Left cardiac atrium (tissue), 4 donors: ENCODE measurements at places on chromosomes 11 and 22. TPM values are rescaled to one million over a fixed set of nuclear protein-coding genes. Genes with fewer than 3 reads are reported as not detected.

DNA sequence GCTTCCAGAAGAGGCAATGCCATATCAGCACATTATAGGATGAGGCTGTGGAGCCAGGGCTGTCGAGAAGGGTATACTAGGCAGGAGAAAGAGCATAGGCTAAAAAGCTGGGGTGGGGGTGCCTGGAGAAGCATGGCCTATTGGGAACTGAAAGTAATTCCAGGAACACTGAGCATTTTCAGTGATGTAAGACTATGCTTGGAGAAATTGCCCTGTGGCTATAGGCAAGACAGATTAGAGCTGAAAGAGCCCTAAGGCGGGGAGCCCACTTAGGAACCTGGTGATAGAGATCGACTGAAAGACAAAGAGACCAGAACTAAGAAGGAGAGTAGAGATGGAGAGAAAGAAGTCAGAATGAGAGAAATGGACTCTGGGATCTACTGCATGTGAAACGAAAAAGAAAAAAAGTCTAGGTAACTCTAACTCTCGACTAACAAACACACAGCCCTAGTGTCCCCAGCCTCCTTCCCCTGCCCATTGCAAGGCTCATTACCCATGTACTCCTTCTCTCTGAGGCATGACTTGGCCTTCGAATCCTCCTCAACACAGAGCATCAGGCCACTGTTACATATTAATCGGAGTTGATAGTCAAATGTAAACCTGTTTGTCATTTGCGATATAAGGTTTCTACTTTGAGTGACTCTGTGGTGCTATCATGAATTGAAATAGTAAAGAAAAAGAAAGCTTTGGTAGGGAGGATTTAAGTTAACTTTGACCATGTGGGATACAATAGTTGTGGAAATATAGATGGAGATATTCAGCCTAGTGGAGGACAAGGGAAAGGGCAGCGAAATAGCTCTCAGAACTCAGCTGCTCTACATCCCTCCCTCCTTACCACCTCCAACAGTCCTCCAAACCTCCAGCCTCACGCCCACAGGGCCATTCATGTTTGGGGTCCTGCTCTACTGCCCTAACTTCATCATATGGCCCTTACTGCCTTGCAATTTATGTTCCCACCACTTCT lies 52.3 kb upstream of the BMAL1 start:
- no peak for DNase-seq

GRCh38 chr11:122737951-122738693 lies 82.6 kb downstream of the UBASH3B start:
- DNase-seq = no peak

- DNase-seq = no peak
Observed at GRCh38 chr22:27971926-27972325, 52.9 kb upstream of the PITPNB start.

DNA sequence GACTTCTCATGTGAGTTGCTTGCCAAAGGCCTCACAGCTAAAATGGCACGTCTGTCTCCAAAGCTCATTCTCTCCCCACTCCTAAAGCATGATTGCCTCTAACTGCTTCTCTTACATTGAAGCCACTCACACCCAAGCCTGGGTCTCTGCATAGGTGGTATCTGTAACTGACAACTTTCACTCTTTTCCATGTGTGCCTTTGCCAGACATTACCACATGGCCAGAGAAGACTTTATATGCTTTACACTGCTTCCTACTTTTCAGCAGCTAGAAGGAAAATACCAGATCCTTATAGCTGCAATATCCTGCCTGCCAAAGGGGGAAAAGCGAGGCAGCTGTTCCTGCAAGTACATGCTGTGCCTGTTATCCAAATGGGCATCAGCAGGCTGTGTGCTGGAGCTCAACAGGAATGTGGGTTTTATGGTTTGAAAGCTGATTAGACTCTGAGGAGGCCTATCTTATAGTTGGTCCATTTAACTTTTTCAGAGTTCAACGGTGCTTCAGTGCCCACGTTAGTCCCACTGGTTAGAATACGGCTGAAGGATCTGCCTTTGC lies 547.1 kb downstream of the RAB38 start:
- DNase-seq = no peak

GRCh38 chr11:73242251-73243092 lies 24.4 kb downstream of the P2RY2 start:
- DNase-seq = peak; percentile 83

DNA sequence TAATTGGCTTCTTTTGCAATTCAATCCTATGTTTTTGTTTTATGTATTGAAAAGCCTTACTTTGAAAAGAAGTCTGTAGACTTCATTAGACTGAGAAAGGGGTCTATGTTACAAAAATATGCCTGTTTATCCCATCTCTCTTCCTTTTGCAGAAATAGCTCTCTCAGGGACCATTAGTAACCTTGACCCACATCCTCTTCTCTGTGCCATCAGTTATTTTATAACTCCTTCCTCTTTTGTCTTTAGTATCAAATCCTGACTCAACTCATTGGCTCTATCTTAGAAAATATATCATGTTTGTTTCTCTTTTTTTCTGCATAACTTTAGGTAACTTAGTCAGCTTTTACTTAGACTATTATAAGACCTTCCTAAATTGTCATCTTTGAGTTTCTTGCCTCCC lies 20.3 kb downstream of the ZC3H12C start:
- DNase-seq = no peak

GRCh38 chr11:82523141-82523540 lies 210.5 kb downstream of the FAM181B start:
- no peak for DNase-seq

DNA sequence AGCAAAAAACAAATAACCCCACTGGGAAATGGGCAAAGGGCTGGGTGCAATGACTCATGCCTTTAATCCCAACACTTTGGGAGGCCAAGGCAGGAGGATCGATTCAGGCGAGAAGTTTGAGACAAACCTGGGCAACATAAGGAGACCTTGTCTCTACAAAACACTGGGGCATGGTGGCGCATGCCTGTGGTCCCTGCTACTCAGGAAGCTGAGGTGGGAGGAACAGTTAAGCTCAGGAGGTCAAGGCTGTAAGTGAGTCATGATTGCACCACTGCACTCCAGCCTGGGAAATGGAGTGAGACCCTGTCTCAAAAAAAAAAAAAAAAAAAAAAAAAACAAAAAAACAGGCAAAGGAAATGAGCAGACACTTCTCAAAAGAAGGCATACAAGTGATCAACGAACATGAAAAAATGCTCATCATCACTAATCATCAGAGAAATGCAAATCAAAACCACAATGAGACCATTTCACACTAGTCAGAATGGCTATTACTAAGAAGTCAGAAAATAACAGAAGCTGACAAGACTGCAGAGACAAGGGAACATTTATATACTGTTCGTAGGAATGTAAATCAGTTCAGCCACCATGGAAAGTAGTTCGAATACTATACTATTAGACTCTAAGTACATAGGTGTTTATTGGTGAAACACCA lies 48.2 kb upstream of the SMCO4 start:
- DNase-seq = no peak

DNA sequence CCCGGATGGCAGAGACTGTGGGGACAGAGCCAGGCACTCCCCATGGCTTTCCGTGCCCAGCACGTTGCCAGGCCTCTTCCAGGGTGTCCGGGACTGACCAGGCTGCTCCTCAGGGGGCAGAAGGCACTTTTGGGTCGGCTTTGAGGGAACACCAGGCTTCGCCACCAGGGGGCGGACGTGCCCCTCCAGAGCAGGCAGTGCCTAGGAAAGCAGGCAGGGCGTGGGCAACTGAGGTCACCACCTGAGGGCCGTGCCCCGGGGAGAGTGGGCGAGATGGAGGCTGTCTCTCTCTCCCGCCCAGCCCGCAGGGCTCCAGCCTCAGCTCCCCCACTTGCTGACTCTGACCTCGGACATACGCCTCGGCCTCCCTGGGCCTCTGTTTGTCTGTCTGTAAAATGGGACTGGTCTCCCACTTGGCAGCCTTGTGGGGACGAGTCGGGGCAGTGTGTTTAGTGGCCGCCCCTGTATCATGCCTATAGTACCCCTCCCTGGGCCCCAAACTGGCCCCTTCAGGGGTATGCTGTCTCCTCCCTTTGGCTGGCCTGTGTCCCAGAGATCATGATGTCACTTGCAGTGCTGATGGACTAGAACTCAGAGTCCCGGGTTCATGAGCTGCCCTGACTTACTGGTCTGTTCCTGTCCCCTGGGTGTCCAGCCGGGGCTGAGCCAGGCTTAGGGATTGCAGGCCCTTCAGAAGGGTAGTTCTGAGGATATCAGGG lies 4.4 kb upstream of the PRR5 start:
- peak; percentile 87 for DNase-seq

DNA sequence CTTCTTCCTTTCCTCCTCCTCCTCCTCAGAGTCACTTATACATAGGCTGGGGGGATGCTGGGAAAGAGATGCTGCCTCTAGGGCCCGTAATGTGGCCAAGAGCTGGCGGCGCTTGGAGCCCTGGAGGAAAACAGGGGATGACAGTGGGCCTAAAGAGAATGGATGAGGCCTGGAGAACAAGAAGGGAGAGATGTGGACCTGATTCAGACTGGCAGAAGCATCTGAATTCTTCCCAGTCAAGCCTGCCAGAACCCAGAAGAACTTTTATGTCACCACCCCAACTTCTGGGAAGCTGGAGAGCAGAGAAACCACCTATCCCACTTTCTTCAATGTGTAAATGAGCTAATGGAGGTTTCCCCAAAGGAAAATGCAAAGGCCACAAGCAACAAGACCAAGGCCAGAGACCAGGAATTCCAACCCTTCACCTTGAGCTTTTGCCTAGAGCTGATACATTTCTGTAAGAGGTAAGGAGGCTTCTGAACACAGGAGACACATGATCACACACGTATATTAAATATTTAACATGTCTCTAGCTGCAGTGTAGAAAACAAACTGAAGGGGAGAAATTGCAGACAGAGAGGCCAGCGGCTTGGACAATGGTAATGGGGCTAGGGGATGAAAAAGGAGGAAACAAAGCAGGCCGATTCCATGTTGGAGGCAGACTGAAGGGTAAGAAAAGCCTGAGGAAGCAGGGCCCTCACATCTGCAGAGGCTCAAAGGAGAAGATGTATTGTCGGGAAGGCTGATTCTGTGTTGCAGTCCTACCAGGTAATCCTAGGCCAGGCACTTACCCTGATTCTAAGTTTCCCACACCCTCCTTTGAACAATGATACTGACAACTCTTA lies 1.1 kb downstream of the RRP8 start:
- no peak for DNase-seq

DNA sequence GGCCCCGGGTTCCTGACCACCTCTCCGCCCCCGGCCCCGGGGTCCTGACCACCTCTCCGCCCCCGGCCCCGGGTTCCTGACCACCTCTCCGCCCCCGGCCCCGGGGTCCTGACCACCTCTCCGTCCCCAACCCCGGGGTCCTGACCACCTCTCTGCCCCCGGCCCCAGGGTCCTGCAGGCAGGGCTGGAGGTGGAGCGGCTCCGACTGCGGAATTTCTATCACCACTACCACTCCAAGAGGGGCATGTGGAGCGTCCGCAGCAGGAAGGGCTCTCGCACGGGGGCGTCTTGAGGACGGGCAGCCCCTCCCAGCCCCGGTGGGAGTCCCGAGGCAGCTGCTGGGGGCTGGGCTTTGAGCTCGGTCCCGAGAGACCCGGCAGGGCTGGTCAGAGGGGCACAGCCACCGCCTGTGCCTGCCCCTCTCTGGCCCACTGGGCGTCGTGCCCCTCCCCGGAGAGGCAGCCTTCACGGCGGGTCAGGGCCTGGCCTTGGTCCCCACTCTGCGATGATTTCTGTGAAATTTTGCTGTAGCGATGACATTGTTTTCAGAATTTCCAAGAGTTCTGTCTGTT lies 12.3 kb downstream of the B4GALNT4 start:
- no peak for DNase-seq

Gene VSIG2
- total RNA-seq = 0.88 TPM

Gene RAG1
- 1.1 TPM for total RNA-seq

Gene MS4A12
- total RNA-seq = not detected

Gene POTEH
- total RNA-seq = not detected

Gene DENND6B
- 2.4 TPM for total RNA-seq

Gene DUSP8
- total RNA-seq = 21.7 TPM
